ENCODE measurements at places on chromosomes 2 and 18.

- DNase-seq: no peak
These were observed 5.4 kb downstream of the BOLA3 start for GRCh38 chr2:74142340-74142739.

DNA sequence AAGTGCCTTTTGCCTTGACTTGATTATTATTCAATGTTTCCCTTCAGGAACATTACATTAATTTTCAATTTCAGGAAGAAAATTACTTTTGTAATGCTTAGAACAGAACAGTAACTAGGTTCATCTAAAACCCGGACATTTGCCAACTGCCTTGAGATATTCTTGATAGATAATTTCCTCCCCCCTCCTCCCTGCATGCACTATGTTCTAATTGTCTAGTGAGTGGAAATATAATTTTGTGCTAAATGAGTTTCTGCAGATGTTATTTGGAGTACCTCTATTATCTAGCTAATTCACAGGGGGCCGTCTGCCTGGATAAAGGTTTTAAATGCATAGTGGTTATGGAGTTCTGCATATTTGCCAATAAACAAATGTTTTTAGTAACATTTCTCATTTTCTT lies 200.3 kb upstream of the SLC39A10 start:
- no peak for DNase-seq

- DNase-seq: no peak
These were observed 1.7 kb downstream of the AMER3 start for GRCh38 chr2:130756874-130757668.

DNA sequence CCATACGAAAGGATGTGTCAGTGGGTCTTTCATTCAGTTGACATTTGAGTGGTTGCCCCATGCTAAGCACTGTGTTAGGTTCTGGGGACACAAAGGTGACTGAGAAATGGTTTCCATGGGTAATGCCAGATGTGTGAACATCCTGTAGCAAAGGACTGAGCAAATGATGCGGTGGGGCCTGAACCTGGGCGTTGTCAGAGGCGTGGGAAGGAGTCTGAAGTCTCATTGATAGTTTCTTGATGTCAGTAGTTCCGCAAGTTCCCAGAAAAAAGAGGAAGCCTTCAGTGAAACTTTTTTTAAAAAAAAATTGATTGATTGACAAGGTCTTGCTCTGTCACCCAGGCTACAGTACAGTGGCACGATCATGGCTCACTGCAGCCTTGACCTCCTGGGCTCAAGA lies 56.9 kb downstream of the LIMS1 start:
- no peak for DNase-seq

- DNase-seq: no peak
These were observed 138.2 kb downstream of the CABLES1 start for GRCh38 chr18:23273443-23273966.

DNA sequence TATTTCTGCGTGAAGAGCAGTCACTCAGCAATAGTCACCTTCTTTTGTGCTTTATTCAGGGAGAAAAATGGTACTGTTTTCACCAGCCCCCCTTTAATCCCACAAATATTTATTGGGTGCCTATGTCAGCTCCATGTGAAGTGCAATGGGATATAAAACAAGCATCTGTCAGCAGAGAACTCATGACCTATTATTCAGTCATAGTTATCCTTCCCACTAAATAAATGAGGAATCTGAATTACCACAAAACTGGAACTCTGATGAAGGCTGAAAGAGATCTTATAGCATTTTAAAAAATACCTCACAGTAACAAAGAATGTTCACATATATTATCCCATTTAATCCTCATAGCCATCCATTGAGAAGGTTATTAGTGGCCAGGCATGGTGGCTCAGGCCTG lies 45.8 kb downstream of the DHX57 start:
- no peak for DNase-seq

- no peak for DNase-seq
These were observed 27.5 kb downstream of the COA5 start for GRCh38 chr2:98580656-98581284.

GRCh38 chr2:63743982-63744966 lies 97.4 kb upstream of the UGP2 start:
- DNase-seq: no peak

DNA sequence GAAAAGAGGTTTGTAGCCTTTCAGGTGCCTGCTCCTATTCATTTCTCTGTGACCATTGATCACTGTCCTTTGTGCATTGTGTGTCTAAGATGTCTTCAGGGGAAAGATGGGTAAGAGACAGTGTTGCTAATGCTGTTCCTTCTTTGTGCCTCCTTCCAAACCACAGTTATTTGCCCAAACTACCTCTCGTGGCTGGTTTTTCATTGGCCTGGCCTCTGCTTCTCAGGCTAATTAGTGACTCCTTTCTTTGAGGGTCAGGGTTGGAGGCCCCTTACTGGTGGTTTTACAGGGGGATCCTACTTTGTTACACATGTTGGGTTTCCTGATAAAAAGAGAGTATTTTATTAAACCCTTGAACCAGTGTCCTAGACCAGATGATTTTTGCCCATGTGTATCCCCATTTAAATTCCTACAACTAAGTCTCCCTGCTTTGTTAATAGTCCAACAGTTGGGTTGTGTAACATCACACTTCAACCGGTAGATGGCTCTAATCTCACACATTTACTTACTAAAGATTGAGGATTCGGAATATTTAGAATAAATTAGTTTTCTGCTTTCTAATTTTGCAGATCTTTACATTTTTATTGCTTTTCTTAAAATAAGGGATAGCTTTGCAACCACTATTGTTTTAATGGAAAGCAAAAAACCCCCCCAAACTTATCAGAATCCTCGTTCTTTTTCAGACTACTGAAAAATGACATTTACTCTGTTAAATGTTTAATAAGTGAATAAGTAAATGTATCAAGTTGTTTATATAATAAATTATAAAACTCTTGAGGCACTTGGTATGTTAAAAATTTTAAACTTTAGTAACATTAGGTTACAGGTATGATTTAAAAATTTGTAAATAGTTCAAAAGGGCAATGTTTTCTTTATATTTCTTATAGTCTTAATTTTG lies 2.4 kb downstream of the MARS2 start:
- DNase-seq: no peak

- no peak for DNase-seq
These were observed 95.6 kb downstream of the TNFRSF11A start for GRCh38 chr18:62420513-62421209.

GRCh38 chr2:71659868-71660518 lies 206.6 kb downstream of the DYSF start:
- no peak for DNase-seq

DNA sequence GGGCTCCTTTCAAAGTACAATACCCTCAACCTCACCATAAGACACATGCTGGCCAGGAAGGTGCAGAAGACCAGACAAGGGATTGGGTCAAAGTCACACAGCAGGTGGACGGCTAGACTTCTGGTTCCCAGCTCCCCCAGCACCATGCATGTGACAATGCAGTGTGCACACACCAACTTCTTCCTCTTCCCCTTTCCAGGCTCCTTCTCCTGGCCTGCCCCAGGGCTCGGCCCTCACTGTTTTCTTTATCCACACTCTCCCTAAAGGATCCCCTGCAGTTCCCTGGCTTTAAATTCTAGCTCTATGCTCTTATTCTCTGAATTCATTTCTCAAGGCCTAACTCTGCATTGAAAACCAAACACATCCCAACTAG lies 82.3 kb downstream of the LOXHD1 start:
- DNase-seq: no peak

- no peak for DNase-seq
These were observed 86.2 kb downstream of the RRM2 start for GRCh38 chr2:10208736-10209135.

DNA sequence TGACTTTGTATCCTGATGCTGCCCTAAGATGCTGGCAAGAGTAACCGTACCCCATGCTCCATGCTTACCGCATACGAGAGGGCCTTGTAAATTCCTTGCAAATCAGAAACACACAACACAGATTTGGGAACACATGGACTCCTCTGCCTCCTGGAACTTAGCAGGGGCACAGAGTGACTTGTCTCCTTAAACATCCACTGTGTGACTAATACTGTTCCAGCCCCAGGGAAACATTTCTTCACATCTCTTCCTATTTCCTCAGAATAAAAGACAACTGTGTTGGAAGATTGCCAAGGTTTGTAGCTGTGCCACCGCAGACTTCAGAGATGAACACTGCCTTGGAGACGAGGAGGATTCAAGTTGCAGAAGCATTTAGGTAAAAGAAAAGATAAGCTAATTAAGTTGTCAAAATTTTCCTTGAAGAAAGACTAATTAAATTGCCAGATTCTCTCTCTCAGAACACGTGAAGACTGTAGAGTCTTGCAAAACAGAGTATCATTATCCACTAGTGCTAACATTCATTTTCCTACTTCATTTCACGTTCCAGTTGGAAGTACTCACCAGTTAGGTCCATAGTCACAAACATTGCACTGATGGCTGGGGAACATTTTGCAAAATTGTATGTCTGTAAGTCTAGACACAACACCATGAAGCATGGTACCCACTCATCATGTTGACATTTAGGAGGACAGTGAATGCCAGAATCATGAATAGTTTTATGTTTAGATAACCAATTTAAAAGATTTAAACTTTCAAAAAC lies 188.8 kb downstream of the TSN start:
- DNase-seq: no peak

- DNase-seq: no peak
These were observed 137.5 kb upstream of the CHAC2 start for GRCh38 chr2:53630026-53630606.

GRCh38 chr2:78538322-78538721 lies 487.2 kb upstream of the REG3G start:
- DNase-seq: no peak
